ENCODE measurements at places on chromosomes 6 and 20.

- DNase-seq: no peak
Observed at GRCh38 chr20:63121749-63122405, 94.1 kb downstream of the YTHDF1 start.

DNA sequence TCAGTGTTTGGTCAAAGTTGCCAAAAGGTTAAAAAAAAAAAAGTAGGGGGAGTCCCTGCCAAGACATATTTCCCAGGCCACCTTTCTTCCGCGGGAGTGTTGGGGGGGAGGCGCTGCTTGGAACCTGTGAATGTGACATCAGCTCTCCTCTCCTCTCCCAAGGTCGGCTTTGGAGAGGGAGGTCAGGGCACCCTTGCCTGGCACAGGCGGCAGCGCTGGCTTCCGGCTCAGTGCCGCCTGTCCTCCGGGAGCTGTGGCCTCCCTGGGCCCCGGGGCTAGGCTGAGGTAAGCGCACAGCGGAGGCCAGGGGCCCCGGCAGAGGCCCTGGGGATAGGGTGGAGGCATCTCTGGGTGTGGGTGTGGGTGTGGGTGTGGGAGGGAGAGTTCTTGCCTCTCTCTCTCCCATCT lies 1.9 kb upstream of the EDN1 start:
- DNase-seq: no peak

GRCh38 chr6:167794161-167795157 lies 32.3 kb upstream of the AFDN start:
- DNase-seq: no peak

DNA sequence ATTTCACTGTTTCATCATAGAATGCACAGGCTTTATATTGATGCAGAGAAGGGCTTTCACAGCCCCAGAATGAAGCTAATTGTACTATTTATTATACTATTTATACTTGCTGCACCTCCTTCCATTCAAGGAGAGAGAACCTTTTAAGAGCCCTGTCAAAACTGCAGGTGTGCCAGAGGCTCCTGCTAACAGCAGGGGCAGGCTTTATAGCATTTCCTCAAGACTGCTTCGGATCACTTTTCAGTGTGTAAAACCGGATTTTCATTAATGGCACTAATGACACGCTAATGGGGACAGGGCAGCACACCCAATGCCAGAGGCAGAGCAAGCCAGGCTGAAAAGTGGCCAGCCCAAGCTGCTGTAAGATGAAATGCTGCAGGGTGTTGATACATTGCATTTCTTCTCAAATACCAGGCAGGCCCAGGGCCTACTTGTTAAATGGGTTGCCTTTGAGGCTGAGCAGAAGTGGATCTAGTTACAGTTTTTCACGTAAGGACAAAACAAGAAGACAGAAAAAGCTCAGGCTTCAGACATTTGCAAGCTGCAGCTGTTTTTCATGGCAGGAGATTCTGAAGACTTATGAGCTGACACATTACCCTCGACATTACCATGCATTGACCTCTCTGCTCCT lies 487.7 kb upstream of the BTBD3 start:
- DNase-seq: no peak

DNA sequence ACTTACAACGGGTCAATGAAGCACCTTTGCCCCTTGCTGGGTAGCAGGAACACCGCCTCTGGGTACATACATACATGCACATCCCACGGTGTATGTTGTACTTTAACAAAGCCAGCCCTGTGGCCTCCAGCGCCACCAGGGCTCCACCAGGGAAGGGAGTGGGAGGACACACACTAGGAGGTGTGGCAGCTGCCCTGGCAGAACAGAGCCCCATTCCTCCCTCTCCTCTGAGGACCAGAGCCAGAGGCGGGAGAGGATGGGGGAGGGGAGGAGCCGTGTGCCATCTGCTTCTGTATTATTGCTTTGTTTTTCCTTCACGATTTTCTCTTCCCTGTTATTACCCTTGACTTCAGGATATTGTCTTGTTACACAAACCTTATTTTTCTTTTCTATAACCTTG lies 105.8 kb upstream of the TRAF3IP2 start:
- DNase-seq: no peak

DNA sequence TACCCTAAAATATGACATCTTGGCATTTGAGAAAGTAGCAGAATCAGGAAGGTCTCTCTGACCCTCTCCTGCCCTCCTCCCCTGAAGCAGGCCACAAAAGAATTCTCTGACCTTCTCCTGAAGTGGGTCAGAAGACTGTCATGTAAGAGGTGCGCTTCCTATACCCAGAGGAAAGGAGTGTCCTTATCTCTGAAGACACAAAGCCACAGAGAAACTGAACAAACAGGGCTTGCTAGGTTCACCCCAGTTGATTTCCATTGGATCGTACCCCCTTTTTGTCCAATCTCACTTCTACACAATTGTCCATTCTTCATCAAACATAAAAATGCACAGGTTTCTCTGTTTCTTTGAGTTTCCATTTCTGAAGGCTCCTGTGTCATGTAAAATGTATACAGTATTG lies 272.0 kb upstream of the SOX4 start:
- no peak for DNase-seq

DNA sequence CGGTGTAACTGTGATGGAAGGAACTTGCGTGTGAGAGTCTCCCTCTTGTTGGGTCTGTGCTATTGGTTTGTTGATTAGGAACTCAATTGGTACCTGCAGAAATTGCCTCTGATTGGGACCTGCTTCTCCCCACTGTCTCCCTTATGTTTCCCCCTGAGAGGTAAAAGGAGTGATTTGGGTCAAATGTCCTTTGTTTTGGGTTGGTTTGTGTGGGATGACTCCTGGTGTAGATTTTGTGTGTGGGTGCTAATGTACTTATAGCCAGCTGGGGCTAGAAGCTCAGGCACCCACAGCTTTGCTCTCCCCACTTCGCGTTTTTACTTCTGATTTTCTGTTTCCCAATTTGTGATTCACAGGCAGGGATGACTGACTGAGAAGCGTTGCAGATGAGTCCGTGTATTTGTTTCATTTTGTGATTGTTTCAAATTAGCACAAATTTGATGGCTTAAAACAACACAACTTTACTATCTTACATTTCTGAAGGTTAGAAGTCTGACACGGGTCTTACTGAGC lies 79.1 kb downstream of the UTRN start:
- no peak for DNase-seq

GRCh38 chr6:27866357-27867050 lies 45.7 kb downstream of the OR2B2 start:
- no peak for DNase-seq

DNA sequence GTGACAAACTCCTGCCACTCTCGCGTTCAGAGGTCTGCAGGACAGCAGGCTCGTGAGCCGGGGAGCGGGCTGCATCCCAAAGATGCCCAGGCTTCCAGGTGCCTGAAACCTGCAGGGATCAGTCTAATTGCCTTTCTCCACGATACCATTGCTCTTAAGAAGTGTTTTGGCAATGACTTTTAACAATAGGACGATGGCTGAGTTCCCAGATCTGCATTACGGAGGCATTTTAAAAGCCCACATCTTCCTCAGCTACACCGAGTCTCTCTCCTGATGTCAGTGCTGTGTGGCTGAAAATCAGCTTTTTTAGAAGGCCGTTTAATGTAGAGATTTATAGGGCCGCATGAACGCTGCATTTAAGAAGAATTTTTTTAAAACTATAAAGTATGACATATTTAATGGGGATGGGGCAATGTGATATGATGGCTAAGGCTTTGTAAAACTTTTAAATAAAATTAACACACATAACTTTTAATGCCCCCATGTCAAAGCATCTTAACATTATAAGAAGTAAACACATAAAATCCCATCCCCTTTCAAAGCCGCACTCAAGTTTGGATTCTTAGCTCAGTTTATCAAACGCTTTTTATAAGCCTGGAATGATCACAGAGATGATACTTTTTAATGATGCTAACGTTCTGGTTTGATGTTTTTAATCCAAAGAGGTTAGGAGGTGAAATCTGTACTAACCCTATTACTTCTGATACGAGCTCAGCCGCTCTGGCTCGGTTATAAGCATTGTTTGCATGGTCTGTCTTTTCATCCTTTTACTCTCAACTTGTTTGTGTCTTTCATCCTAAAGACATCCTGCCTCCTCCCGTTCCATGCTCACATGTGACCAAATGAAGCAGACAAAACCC lies 386.0 kb downstream of the SMOC2 start:
- DNase-seq: no peak

- no peak for DNase-seq
Observed at GRCh38 chr6:66435321-66435720, 728.3 kb upstream of the EYS start.

GRCh38 chr20:1281279-1282057 lies 15.4 kb downstream of the SNPH start:
- DNase-seq: peak; percentile 2

DNA sequence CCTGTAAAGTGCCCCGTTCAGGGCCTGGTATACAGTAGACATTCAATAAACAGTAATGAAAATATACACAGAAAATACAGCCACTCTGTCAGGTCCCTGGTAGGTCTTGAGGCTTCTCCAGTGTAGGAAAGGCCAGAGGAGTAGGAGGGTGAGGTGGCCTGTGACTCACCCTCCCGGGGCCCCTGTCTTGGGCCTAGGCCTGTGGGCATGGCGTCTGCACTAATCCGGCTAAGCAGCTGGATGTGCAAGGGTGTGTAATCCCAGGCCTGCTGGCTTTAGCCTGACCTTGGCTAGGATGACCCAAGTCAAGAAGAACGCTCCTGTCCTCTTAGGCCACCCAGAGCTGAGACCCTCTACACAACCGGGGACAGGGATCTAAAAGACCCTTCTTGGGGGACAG lies 84.9 kb downstream of the KCNB1 start:
- no peak for DNase-seq

DNA sequence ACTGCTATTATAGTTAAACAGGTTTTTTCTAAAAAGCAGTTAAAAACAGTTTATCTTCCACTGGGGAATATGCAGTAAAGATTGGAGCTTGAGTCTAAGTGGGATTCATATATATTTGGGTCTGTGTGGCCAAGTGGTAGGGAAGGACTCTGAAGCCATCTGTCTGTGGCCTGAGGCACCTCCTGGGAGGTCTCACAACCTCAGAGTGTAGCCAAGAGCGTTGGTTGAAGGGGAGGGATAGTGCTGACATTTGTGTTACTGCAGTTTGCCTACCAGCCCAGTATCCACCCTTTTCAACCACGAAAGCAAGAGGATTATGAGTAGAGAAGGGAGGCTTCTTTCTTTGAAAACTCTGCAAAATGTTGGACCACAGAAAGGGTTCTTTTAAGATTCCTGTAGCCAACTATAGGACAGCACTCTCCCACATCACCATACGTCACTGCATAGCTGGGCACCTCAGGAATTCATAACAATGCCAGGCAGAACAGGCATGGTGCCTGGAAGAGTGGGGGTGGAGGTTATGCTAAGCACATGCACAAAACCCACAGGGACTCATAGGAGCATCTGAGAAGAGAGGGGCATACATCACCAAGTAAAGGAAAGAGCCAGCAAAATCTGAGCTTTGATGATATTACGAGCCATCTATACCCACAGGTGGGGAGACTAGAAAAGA lies 90.5 kb upstream of the HEY2 start:
- DNase-seq: no peak

DNA sequence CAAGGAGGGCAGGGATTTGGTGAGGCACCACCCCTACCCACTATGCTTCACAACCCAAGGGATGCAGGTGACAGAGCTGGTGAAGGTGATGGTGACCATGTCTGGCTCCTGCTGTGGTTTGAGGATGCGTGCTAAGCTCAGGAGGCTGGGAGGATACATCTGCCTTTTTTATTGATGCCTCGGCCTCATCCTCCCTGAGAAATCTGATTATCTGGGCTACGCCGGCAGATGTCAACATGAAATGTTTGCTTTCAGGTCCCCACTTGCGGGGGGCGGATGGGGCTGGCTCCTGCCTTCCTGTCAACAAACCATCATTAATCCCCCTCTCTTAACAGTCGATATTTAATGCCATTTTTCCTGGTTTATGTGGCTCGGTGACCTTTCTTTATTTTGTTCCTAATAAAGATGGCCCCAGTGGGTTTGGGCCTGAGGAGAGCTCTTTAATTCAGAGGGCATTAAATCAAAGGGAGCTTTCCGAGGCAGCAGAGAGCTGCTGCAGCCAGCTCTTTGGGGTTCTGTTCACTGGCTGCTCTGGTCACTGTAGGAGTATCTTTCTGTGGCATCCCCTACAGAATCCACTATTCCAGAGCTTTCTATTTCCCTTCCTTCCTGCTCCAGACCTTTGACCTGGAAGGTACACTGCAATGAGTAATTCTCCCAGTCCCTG lies 33.5 kb upstream of the LRFN2 start:
- no peak for DNase-seq

DNA sequence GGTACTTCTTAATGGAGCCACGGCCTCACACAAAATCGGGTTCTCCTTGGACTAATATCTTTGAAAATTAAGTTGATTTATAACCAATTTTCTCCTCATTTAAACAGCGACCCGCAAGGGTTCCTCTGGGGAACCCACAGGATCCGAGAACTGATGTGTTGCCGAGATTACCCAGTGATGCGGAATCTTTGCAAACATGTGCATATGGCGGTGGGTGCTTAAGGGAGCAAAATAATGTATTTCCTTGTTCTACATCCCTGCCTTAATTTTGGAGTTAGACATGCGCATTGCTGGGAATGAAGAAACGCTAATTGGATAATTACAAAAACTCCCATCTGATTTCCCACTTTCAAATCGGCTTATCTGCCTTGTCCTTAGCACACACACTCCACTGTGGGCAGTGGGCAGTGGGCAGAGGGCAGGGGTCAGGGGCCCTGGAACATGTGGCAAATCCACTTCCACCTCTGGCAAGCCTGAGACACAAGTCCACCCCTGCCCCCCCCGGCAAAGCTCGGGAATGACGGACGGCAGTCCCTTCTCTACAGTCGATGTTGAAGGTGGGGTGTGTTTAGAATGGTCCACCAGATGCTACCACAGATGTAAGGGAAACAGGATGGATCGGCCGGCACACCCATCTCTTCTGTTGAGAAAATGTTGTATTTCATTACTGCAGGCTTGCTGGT lies 137.4 kb upstream of the CDH4 start:
- no peak for DNase-seq

DNA sequence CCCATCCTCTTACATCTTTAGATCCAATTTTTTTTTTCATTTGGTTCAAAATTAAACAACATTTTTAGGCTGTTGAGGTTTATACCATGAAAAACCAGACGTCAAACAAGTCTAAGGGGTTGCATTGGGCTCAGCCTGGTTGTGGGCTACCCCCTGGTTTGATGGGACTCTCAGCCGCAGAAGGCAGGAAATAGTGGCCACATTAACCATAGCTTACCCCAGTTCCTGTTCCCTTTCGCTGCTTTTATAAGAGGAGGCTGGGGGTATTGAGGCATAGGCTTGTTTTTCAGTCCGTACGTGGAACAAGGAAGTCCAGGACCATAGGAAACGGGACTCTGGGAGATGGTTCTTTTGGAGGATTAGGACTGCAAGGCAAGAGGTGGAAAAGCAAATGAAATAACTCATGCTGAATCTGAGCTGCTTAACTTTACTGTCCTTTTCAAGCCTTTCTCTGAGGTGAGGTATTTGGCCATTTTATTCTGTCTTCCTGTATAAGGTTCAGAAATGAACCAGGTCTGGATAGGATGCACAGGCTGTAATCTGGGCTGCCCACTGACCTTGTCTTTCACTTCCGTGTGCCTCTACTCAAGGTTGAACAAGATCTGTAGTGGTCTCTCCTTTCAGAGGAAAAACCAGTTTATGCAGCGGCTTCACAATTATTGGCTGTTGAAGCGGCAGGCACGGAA lies 7.7 kb downstream of the BRPF3 start:
- peak; percentile 30 for DNase-seq
